Motor neuron (in vitro differentiated cells): ENCODE measurements at places on chromosomes 12 and 14. TPM values are rescaled to one million over a fixed set of nuclear protein-coding genes. Genes with fewer than 3 reads are reported as not detected.

APOLD1 gene
- total RNA-seq = 2.1 and 2.2 TPM in 2 replicates

PGF gene
- 1.8 TPM in 2 replicates for total RNA-seq

CLECL1 gene
- 0.23 and 0.29 TPM in 2 replicates for total RNA-seq

GUCY2C gene
- not detected in 2 replicates for total RNA-seq

DHRS4L2 gene
- 1.7 and 2.2 TPM in 2 replicates for total RNA-seq

FSCB gene
- 0.13 TPM in 1 of 2 replicates, not detected in the other for total RNA-seq

- no peak for ATAC-seq
Measured at GRCh38 chr12:113230315-113231234, 9.3 kb downstream of the TPCN1 start.

GRCh38 chr14:43625294-43625693, 881.8 kb downstream of the FSCB start:
- no peak for ATAC-seq

DNA sequence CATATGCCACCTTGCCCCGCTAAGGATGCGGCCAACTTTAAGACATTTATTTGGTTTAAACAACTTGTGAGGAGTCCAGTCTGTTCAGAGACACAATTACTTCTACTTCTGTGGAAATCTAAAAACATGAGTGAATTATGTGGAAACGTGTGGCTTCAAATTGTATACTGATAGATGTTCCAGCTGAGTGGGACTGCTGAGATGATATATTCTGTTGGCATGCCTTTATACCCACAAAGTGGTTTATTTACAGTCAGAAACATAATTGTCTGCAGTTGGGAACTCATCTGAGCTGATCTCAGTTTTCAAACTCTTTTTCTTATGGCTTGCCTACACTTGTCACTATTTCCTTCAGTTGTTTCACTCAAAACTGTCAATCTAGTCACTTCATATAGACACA, 67.8 kb downstream of the FLRT2 start:
- no peak for ATAC-seq

GRCh38 chr14:30180219-30180618, 252.6 kb upstream of the PRKD1 start:
- no peak for ATAC-seq

DNA sequence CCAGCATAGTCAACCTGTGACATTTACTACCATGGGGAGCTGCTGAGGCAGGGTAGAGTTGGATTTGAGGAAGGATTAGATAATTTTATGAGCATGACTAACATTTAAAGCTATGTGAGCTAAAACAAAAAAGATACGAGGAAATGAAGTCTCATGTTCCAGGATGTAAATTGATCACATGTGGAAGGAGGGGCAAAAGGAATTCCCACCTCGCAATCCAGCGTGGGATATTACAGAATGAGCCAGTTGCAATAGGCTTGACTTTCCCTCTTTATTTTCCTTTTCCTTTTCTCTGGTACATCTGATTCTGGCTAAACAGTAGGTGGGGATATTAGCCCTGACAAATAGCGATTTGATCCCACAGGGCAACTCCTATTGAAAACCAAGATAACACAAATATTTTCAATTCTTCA, 214.9 kb upstream of the HMGA2 start:
- no peak for ATAC-seq

- no peak for ATAC-seq
Measured at GRCh38 chr14:52003324-52003723, 14.0 kb downstream of the RTRAF start.

DNA sequence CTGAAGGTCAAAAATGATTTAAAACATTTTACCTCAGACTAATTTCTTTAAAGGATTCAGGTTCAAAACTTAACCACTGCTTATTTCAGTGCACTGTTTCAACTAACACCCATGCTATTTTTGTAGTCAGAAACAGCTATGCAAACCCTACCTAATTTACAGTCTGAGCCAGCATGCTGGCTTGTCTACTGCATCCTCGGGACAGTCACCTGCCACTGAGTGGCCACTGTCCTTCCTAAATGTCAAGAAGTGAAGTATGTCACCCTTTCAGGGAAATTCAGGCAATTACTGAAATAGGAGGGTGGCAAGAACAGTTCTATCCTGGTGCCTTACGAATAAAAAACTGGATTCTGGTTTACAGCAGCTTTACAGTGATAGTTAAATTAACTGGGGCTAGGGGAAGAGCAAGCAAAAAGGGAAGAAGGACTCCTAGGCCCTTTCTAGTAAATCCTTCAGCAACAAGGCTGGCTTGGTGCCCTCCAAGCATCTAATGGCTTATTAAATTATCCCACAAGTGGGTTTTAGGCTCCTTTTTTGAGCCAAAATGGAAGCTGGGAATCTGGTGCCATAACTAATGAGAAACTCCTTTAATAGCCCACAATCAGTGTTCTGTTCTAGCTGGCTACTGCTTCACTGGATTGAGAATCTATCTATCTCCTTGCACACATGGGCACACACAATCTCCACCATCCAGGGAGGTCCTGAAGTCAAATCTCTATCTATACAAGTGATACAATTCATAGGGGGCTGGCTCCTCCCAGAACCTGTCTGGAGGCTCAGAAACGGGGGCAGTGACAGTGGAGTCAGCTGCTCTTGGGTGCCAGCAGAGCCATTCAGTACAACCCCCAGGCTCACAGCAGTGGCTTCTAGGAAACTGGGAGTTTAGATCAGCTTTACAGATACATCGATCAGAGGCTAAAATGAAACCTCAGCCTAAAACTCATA, 43.4 kb downstream of the SH2B3 start:
- ATAC-seq = no peak

GRCh38 chr12:12167847-12168246, 97.1 kb downstream of the BCL2L14 start:
- ATAC-seq = no peak

- ATAC-seq = no peak
Measured at GRCh38 chr14:87833026-87833425, 160.0 kb downstream of the GALC start.

DNA sequence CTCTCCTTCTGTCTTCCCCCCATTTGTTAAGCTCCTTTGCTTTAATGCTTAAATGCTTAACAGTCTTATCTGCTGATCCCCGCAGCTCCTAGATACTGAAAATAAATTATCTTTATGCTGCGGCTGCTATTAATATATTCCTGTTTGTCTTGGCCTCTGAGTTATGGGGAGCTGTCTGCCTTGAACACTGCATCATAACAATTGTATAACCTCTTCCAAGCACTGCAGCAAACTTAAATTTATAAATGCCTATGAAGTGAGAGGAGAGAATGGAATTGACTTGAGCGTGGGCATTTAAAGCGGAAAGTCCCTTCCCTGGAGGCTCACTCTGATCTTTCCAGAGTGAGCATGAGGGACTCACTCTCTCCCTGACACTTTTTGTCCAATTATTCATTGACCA, 23.1 kb upstream of the DCP1B start:
- peak; percentile 55 for ATAC-seq

- ATAC-seq = no peak
Measured at GRCh38 chr12:122201381-122201780, 2.1 kb upstream of the B3GNT4 start.

DNA sequence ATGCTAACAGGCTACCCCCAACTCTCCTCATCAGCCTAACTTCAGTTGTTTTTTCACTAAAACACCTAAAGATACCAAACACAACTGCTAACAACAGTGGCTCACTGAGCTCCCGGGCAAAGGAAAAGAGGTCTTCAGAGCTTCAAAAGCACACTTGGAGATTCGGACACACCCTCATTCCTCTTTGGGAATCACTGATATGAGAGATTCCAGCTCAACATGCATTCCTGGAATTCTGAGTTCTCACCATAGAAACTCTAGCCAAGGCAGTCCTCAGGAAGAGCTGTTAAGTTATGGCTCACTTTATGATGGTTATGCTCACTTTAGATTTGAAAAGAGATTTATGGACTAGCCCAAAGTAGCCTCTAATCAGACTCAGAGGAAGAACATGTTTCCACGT, 40.1 kb downstream of the STXBP6 start:
- no peak for ATAC-seq

DNA sequence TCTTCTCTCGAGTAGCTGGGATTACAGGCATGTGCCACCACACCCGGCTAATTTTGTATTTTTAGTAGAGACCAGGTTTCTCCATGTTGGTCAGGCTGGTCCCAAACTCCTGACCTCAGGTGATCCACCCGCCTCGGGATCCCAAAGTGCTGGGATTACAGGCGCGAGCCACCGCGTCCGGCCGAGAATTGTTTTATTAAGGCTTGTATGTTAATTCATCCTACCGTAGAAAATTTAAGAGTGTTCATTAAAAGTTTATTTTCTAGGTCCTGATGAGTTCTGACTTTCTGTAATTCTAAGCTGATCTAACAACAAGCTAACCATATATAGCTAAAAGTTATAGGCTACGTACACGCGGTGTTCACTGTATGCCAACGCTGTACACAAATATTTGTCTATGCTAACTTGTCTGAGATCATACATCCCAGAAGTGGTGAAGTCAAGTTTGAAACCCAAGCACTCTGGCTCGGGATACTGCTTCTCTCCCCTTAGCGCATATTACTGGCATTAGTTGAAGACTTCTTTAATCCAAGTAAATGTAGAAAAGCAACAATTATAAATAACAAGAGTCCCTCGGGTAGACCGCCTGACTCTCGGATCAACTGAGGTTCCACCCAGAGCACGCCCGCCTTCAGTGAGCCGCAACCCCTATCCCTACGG, 570 bp upstream of the MRPS35 start:
- ATAC-seq = peak; percentile 49

DNA sequence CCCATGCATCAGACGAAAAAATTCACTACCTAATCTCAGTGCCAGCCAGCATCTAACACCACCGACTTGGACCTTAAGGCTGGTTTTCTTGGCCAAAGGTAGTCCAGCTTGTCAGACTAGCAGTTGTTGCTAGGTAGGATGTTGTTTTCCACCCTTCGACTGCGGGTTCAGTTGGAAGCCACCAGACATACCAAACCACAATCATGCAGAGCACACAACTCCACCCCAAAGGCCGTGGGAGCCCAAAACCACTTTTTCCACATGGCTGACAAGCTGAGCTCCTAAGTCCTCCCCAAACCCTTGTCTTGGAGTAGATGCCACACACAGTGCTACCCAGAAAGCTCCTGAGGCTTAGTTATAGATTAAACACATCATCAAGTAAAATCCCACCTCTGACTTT, 46.8 kb downstream of the LRIG3 start:
- no peak for ATAC-seq

GRCh38 chr12:16475521-16475920, 128.1 kb downstream of the MGST1 start:
- ATAC-seq = no peak

DNA sequence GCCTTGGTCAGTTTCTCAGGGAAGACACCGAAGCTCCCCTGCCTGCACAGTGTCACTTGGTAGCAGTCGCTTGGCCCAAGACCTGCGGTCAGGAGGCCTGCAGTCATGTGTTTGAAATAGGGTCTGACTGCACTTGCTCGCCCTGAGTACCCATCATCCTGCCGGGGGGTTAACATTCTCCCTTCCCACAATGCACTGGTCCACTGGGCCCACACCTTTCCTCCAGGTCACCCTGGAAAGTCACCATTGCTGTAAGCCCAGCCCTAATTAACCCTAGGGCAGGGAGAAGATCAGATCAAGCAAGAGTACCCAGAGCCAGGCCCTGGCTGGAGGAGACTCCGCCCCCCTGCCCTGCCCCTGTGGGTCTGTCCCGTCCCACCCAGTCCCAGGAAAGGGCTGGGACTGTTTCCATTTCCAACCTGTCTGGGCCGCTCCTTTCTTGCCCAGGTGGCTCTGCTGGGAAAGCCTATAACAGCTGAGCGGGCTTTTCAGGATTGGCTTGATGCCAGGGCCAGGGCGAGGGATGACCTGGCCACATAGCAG, 87.1 kb downstream of the ZFP36L1 start:
- no peak for ATAC-seq

DNA sequence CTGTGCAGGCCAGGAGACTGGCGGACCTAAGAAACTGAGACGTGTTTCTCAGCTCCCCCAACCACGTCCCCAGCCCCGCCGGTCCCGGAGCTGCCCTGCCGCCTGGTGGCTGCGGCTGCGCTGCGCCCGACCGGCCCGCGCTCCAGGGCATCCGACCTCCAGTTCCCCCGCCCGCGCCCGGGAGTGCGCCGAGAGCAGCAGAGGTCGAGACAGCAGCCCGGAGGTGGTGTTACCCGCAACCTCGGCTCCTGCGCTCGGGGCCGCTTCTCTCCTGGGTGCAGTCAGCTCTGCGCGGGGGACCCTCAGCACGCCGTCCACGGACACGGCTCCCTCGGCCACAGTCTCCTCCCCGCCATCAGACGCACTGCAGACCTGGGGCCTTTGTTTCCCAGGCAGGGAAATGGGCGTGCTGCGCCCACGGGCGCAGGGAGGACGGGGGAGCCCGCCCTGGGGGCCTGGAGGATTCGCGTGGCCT, 21.6 kb upstream of the GPR132 start:
- peak; percentile 54 for ATAC-seq

DNA sequence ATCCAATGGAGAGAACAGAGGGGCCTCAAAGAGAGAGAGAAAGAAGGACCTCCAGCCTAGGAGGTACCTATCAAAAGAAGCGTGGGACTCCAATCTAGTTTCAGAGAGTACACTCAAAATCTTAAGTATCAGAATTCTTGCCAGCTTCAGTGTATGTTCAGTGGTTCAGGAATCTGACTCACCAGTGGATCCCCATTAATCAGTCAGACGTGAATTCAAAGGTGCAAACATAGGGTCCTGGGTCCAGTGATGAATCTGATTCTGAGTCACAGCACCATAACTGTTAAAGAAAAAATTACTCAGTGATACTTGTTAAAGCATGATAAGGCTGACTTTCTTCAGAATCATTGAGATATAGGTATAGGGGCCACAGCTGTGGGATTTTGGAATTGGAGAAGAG, 33.2 kb downstream of the ETNK1 start:
- ATAC-seq = peak; percentile 13

- ATAC-seq = peak; percentile 37
Measured at GRCh38 chr14:22084393-22085281, 411.0 kb upstream of the OR4E1 start.

DNA sequence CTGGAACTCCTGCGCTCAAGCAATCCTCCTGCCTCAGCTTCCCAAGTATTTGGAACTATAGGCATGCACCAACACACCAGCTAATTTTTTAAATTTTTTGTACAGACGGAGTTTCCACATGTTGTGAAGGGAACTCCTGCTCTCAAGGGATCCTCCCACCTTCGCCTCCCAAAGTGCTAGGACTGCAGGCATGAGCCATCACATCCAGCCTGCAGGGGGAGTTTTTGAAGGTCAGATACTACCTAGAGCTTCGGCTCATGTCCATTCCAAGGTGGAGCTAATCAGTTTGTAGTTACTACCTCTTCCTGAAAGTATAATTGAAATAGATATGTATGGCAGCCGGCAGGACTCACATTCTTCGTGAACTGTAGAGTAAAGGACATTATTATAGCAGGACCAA, 3.7 kb upstream of the TAS2R19 start:
- no peak for ATAC-seq

GRCh38 chr14:57709909-57710308, 156.0 kb downstream of the SLC35F4 start:
- no peak for ATAC-seq

DNA sequence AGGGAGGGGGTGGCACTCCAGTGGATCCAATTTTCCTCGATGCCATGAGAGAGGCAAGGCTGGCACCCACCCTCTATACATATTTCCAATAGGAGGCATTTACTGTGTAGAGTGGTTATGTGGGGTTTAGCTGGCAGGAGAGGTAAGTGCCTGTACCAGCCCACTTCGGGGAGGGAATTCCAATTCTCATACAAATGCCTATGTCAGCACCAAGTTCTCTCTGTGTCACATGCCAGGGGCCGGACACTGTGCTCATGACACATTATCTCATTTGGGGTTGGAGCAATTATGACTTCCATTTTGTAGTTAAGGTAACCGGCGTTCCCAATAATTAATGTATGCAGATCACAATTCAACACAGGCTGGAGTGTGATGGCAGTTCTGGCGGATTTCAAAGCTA, 284.3 kb downstream of the KSR2 start:
- ATAC-seq = no peak
